ENCODE measurements at places on chromosomes 4 and X.

DNA sequence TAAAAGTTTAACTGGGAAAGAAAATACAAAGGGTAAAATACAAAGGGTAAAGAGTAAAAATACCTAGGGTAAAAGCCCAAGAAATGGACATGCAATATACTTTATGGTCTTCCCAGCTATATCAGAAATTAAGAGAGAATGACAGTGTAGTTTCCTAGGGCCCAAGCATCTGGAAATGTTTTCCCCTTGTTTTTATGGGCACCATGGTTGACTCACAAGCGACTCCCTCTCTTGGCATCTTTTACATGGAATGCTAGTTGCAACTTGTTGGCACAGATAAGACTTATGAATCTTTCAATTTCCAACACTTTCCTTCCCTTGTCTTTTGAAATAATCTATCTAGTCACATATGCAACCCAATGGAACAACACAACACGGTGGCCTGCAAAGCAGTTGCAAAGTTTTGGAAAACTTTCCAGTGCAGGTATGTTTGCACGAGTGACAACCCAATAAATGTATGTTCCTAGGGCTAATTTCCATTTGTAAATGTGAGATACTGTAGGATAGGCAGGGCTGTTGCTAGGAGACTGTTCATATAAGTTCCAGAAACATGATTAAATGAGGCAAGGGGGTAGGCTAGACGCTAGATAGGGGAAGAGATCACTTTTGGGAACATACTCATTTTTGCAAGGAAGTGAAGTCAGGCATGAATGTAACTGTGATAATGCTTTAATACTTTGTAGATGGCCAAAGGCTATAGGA, 36.4 kb upstream of the CWH43 start:
- H3K27me3 ChIP-seq: no peaks in the 10 kb centered on the region
- peaks cover 23% of the 10 kb centered on the region for H3K4me1 ChIP-seq
- no peaks in the 10 kb centered on the region for H3K36me3 ChIP-seq
- no peak for DNase-seq

- H3K36me3 ChIP-seq: no peaks in the 10 kb centered on the region
- no peak overlapping the region for H3K27ac ChIP-seq
- no peak overlapping the region for H3K4me3 ChIP-seq
- H3K4me1 ChIP-seq: no peaks in the 10 kb centered on the region
- no peak for DNase-seq
- peaks cover 29% of the 10 kb centered on the region for H3K27me3 ChIP-seq
These were observed 25.0 kb upstream of the NSG1 start for GRCh38 chr4:4361883-4362282.

GRCh38 chrX:153725039-153725831, 579 bp downstream of the ABCD1 start:
- H3K27ac ChIP-seq: peak overlapping the region; percentile 86
- H3K4me3 ChIP-seq: peak overlapping the region; percentile 76
- no peak for DNase-seq

DNA sequence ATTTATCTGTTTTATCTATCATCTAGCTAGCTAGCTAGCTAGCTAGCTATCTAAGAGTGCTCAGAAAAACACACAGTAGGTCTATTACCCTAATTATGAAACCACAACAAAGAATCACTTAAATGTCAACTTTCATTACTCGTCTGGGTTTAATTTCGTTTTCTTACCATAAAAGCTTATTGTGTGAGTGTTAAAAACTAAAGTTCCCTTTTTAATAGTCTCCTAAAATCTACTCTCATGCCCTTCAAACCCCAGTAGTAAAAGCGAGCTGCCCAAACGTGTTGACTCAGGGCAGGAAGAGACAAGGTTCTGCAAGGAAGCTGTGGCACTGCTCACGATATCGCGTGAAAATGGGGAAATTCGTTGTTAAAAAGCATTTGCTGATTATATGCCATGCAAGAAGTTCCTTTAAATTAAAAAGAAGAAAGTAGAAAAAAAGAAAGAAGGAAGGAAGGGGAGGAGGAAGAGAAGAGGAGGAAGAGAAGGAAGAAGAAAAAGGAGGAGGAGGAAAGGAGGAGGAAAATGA, 595 bp downstream of the MBNL3 start:
- H3K4me1 ChIP-seq: no peaks in the 10 kb centered on the region
- H3K27ac ChIP-seq: peak overlapping the region; percentile 57
- no peak for DNase-seq
- no peaks in the 10 kb centered on the region for H3K36me3 ChIP-seq

- DNase-seq: no peak
- H3K4me1 ChIP-seq: no peaks in the 10 kb centered on the region
These were observed 37.6 kb downstream of the PHKA1 start for GRCh38 chrX:72676465-72676864.

- no peaks in the 10 kb centered on the region for H3K27me3 ChIP-seq
- no peak for DNase-seq
- H3K4me1 ChIP-seq: no peaks in the 10 kb centered on the region
- no peak within 1 kb of the TSS for H3K27ac ChIP-seq
- H3K36me3 ChIP-seq: no peaks in the 10 kb centered on the region
These were observed at the start of gene PHEX for GRCh38 chrX:22032084-22032483. TSS of gene PHEX (plus strand) at chrX:22032325. CDS start at chrX:22033006, 681 bp downstream.

GRCh38 chr4:143482840-143483239, 30.7 kb upstream of the SMARCA5 start:
- DNase-seq: no peak
- H3K4me1 ChIP-seq: no peaks in the 10 kb centered on the region
- no peak overlapping the region for H3K4me3 ChIP-seq
- no peaks in the 10 kb centered on the region for H3K27me3 ChIP-seq

GRCh38 chrX:64204252-64204651, 1.3 kb downstream of the AMER1 start:
- H3K27me3 ChIP-seq: no peaks in the 10 kb centered on the region
- H3K36me3 ChIP-seq: no peaks in the 10 kb centered on the region
- peak overlapping the region; percentile 90 for H3K27ac ChIP-seq
- no peaks in the 10 kb centered on the region for H3K4me1 ChIP-seq

DNA sequence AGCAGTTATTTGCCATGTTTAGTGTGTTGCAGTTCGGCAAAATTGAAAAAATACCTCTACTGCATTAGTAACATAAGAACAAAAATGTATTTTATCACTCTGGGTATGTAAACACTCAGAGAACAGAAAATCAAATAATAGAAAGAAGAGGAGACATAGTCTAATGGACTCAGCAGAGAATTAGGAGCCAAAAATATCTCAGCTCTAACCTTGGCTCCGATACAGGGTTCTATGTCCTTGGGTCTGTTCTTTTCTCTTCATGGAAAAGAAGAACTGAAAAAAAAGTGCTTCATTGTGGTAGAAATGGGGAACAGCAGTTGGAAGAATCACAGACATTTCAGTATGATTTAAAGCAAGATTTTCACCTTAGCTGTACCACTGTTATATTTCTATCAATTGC, 240.5 kb upstream of the CXXC4 start:
- DNase-seq: no peak
- no peaks in the 10 kb centered on the region for H3K27me3 ChIP-seq
- H3K4me1 ChIP-seq: no peaks in the 10 kb centered on the region
- no peaks in the 10 kb centered on the region for H3K36me3 ChIP-seq
- no peak overlapping the region for H3K4me3 ChIP-seq

- DNase-seq: no peak
- no peak overlapping the region for H3K4me3 ChIP-seq
- no peak overlapping the region for H3K27ac ChIP-seq
- no peaks in the 10 kb centered on the region for H3K27me3 ChIP-seq
- no peaks in the 10 kb centered on the region for H3K4me1 ChIP-seq
- H3K36me3 ChIP-seq: no peaks in the 10 kb centered on the region
These were observed 21.5 kb downstream of the RWDD4 start for GRCh38 chr4:183637461-183637860.

DNA sequence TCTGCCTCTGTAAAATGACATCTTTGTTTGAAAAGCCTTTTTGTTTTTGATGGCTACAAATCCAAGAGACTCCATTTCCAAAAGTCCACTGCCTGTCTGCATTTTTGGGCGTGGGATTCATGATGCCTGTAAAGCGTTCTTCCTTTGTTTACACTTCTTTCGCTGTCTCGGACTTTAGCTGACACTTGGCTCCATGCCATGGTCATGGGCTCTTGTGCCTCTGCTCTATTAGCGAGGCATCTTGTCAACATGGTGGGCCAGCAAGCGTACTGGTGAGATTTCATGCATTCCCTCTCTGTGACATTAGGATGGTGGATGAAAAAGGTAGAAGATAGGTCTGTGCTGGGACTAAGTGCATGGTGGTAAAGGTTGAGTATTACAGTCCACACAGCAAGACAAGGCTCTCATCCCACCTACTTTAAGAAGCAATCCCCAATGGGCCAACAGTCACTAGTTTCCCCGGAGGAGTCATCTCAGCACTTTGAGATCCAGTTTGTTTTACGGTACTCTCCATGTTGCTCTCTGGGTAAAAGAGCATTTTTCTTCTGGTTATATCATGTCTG, 298.2 kb upstream of the KLF3 start:
- H3K4me1 ChIP-seq: peaks cover 21% of the 10 kb centered on the region
- H3K27me3 ChIP-seq: no peaks in the 10 kb centered on the region
- H3K36me3 ChIP-seq: no peaks in the 10 kb centered on the region
- no peak for DNase-seq

DNA sequence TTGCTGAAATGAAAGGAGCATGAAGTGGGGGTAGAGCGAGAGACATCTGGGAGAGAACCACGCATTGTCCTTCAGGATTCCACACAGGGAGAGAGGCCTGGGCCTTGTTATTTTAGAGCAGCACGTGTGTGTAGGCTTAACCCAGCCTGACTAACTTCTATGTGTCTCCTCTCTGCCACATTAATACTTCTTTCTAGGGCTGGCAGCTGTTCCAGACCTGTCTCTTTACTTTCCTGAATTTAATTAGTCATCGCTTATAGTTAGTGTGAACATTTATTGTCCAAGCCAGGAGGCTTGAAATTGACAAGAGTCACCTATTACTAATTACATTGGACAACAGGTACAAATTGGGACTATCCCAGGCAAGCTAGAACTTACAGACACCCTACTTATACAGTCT, 51.3 kb downstream of the SMAD1 start:
- H3K4me3 ChIP-seq: no peak overlapping the region
- peaks cover 13% of the 10 kb centered on the region for H3K4me1 ChIP-seq
- no peaks in the 10 kb centered on the region for H3K36me3 ChIP-seq
- H3K27ac ChIP-seq: no peak overlapping the region

GRCh38 chr4:186472948-186473347, 82.4 kb downstream of the MTNR1A start:
- H3K4me1 ChIP-seq: no peaks in the 10 kb centered on the region
- no peaks in the 10 kb centered on the region for H3K27me3 ChIP-seq
- no peaks in the 10 kb centered on the region for H3K36me3 ChIP-seq
- no peak overlapping the region for H3K4me3 ChIP-seq
